GM23248 (cell line): ENCODE measurements at places on chromosomes 7 and 10.
A peak's percentile ranks its signal among the peaks of the same experiment; 100 is the strongest.

DNA sequence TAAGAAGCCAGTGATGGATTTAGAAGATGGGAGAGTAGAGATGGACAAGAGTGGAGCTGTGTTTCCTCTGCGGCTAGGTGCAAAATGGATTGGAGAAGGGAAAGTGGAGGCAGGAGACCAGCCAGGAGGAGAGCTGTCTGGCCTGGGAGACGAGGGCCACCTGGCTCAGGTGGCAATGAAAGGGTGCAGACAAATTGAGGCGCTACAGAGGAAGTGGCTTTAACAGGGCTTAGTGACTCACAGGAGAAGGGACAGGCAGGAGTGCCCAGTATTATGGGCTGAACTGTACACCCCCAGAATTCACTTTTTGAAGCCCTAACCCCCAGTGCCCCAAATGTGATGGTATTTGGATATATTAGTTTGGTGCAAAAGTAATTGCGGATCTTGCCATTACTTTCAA, 65.6 kb upstream of the DUSP5 start:
- no peak for DNase-seq

DNA sequence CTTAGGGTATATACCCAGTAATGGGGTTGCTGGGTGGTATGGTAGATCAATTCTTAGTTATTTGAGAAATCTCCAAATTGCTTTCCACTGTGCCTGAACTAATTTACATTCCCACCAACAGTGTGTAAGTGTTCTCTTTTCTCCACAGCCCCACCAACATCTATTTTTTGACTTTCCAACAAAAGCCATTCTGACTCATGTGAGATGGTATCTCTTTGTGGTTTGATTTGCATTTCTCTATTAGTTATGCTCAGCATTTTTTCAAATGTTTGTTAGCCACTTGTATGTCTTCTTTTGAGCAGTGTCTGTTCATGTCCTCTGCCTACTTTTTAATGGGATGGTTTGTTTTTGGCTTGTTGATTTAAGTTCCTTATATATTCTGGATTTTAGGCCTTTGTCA, 66.4 kb downstream of the MGAM2 start:
- DNase-seq, result peak; percentile 51

DNA sequence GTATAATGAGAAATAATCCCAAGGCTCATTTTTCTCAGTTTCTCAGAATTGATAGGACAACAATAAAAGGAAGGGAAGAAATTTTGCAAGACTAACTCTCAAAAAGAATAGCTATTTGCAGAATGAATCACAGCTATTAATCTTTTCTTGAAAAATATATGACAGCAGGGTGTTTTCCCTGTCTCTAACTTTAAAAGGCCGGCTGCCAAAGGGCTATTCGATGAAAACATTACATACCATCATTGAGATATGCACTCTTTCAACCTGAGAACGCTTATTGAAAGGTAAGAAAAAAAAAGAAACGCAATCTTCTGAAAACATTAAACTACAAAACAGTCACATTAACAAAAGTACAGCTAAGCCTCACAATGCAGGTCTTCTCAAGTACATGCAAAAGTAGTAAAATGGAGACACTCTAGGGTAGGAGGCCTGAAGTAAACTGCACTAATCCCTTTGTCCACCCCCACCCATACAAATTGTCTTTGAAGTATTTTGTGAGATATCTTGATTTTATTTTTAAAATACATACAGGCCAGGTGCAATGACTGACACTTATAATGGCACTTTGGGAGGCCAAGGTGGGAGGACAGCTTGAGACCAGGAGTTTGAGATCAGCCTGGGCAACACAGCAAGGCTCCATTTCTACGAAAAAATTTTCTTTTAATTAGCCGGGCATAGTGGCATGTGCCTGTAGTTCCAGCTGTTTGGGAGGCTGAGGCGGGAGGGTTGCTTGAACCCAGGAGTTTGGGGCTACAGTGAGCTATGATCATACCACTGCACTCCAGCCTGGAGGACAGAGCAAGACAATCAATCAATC, 83.0 kb downstream of the PARD3 start:
- peak; percentile 74 for DNase-seq

DNA sequence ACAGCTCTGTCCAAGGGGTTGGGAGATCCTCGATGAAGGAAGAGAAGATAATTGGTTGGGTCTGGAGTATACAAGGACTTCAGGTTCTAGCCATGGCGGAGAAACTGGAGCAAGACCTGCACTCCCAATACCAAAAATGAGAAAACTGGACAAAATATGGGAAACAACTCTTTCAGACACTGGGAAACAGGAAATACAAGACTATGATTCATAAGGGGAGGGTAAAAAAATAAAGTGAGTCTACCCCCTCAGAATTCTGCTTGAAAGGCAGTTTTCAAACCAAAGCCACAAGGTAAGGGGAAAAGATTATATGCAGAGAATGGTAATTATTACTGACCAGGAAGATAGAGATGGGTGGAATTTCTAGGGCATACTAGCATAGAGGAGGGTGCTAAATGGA, 10.2 kb upstream of the SEC61G start:
- DNase-seq, result peak; percentile 34

DNA sequence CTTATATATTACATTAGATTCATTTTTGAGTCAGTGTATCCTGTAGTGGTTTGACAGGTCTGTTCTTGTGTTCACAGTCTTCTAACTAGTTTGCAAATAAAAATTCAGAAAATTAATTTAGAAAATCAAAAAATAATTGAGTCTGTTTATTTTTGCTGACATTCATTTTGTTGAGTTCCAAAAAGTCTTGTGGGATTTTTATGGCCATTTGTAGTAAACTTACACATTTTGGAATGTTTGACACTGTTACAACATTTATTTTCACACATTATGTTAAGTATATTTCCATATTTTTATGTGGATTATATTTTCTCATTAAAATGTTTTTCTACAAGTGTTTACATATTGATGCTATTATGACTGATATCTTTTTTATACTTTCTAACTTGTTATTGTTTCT, 16.4 kb downstream of the RABGEF1 start:
- DNase-seq, result no peak

DNA sequence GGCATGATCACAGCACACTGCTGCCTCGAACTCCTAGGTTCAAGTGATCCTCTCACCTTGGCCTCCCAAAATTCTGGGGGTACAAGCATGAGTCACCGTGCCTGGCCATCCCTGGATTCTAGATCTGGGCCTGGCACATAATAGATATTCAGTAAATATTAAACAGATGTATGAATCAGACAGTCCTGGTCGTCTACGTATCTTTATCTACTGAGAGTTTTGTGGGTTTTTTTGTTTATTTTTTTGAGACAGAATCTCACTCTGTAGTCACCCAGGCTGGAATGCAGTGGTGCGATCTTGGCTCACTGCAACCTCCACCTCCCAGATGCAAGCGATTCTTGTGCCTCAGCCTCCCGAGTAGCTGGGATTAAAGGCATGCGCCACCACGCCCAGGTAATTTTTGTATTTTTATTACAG, 24.3 kb upstream of the ITGB1 start:
- peak; percentile 92 for DNase-seq

- no peak for DNase-seq
These were observed 43.4 kb downstream of the FAM20C start for GRCh38 chr7:235576-236395.

GRCh38 chr10:27679369-27679912, 66.2 kb downstream of the MKX start:
- DNase-seq, result no peak

DNA sequence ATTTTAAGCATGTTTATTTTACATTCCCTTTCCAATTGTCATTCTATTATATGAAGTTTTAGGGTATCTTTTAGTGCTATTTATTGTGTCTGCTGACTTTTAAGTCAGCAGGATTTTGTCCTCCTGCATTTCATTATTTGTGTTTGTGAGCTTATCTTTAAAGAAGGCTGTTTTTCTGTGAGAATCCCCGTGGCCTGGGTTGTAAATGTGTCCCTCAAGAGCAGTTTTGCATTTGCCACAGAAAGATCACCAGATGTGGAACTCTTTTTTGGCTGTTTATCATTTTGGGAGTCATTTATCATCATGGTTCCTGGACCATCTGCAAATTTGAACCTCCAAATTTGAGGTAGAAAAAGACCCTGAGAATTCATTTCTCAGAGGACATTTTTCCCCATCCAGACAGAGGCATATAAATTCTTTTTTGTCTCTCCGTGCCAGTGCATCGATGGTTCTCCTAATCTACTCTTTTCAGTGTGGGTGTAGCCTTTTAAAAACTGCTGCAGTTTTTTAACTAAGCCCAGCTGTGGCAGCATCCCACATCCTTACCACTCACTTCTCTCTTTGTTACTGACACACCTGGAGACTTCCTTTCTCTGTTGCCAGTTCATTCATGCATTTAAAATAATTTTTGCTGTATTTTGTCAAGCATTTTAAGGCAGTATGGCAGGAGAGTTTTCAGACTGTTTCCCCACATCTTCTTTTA, 20.1 kb upstream of the MTURN start:
- no peak for DNase-seq

DNA sequence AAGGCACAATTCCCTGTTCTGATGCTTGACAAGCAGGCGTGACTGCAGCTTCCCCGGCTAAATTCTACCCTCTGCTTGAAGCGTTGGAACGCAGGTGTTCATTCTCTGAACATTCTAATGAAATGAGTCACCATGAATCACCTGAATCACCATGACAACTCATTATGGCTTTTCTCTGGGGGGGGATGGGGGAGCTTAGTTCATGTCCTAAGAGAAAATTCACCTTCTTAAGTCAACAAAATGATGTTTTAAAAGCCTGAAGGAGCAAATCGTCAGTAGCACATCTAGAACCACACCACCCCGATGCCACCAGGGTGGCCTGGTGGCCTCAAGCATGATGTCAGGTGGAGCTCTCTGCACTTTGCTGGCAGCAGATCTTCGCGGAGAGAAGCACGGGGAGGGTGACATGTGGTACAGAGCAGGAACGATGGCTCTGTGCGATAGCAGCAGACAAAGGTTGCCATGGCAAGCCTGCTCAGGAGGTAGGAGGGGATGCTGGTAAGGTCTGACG, 33.7 kb downstream of the DDC start:
- peak; percentile 50 for DNase-seq

GRCh38 chr7:32147546-32148268, 77.5 kb upstream of the PDE1C start:
- peak; percentile 33 for DNase-seq

GRCh38 chr10:77120012-77120411, 517.6 kb downstream of the KCNMA1 start:
- no peak for DNase-seq

GRCh38 chr7:33750177-33750576, 155.2 kb upstream of the BMPER start:
- DNase-seq, result peak; percentile 63
